Astrocyte (in vitro differentiated cells and primary cell): ENCODE measurements at places on chromosomes 13 and 19.
A peak's percentile ranks its signal among the peaks of the same experiment; 100 is the strongest.

DNA sequence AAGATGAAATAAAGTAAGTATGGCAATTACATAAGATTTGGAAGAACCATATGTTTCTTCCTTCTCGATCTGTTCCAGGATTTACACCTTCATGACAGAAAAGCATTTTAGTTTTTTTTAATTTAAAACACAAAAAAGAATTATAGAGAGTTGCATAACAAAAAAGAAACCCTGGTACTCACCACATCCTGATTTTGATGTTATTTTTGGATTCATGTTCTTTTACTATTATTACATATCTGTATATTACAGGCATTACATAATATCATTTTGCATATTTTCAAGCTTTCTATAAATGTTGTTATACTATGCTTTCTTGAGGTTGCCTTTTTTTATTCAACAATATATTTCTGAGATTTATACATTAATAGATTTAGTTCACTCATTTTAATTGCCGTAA lies 6.7 kb upstream of the KATNAL1 start:
- no peak for DNase-seq

GRCh38 chr19:44573627-44574026 lies 39.7 kb upstream of the IGSF23 start:
- DNase-seq = no peak

GRCh38 chr13:29532116-29532515 lies 63.4 kb downstream of the SLC7A1 start:
- peak; percentile 57 for DNase-seq

DNA sequence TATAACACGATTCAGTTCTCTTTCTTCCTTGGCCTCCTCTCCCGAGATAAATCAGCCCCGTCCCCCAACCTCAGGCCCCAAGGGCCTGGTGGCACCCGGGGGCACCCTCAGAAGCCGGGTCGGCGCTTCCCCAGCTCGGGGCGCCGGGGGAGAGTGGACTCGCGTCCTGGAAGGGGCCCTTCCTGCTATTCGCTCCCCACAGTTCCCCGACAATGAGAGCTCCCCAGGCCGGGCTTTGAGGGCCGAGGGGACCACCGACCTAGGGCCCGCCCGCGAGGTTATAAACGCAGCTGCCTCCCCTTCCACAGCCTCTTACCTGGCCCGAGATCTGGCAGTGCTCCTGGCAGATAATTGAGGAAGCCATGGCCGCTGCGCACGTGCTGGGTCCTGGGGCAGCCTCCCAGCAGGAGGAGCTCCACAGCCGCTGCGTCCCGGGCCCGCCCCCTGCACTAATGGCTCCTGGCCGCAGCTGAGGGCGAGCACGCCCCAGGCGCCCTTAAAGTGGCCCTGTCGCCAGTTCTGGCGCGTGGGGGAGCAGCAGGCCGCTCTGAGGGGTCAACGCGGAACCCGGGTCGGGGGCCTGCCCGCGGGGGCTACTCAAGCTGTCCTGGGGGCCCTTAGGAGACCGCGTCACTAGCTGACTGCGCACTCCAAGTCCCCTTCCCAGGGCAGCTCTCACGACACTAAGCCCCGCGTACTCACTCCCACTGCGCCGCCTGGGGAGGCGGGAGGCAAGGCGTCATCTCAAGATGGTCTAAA lies at the start of gene SOHLH2:
Gene SOHLH2 (minus strand): TSS at position 394 of the 759 bp plus-strand sequence. CDS start 30 bp downstream, at position 364.
- no peak for DNase-seq

DNA sequence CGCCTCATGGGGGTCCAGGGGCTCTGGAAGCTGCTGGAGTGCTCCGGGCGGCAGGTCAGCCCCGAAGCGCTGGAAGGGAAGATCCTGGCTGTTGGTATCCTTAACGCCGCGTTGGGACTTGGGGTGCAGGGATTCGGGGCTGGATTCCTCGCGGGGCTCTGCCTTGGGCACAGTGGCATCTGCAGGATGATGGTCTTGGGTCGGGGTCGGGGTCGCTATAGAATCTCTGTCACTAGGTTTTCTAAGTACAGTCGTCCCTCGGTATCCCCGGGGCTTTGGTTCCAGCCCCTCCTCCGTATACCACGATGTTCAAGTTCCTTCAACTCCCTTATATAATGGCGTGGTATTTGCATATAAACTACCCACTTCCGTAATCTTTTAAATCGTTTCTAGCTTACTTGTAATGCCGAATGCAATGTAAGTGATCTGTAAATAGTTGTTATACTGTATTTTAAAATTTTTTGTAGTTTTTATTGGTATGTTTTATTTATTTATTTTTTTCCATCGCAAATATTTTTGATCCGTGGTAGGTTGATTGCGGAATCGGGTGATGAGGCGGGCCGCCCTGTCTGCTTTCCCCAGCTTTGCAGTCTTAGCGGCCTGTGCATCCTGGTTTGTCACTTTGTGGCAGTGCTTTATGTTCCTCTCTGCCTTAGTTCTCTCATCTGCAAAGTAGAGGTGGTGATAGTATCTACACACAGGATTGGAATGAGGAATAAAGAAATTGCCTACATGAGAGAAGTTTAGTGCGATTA lies 606 bp downstream of the ERCC5 start:
- peak; percentile 18 for DNase-seq

DNA sequence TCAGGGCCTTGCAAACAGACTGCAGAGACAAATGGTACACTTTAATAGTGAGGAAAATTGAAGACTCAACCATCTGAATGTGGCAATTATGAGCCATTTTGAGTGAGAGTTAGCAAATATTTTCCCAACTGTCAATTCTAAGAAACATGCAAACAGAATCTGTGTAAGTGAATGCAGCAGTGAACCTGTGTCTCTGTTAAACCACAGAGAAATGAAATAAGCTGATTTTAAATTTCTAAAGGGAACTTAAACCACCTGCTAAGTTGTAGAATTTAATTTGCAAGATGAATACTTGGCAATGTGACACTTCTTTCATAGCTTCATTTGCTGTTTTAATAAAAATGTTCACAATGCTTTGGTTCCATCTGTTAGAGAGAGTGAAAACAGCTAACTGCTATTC lies 42.0 kb upstream of the TDRD3 start:
- no peak for DNase-seq

DNA sequence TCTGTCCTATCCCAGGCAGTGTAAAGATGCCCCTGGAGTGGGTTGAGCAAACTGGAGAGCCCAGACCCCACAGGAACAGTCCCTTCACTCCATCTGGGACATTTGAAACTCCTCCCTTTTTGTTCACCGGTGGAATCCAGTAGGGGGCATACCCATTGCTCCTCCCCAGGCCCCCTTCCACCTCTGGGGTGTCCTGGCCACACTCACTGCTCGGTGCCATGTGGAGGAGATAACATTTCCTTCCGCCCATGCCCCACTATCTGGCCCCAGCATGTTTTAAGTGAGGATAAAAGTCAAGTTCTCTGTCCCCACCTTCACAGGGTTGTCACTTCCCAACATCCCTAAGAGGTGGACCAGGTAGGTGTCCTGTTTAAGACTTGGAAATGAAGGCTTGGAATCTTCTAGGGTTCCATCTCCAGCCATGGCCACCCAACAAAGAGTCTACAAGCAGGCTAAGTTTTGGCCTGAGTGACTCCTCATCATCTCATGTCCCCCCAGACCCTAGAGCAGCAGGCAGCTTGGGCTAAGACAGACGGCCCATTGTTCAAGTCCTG lies 9.3 kb downstream of the ZNF526 start:
- no peak for DNase-seq

DNA sequence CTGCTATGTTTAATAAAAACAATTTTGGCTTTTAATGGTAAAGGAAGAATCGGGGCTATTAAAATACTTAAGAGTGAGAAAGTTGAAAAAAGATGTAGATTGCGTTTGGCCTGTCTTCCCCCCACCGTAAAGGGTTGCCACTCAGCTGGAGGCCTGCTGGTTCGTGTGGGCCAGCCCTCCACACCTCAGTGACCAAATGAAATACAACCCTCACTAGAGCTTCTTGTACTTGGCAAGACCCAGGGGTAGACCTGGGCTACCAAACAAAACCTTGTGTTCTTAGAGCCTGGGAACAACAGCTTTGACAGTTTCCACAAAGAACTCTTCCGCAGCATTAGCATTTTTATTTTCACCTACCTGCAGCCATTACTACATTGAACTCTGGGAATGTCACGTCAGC lies 152.8 kb upstream of the PABPC3 start:
- DNase-seq = no peak

GRCh38 chr13:39244561-39245230 lies 206.4 kb downstream of the NHLRC3 start:
- DNase-seq = no peak

DNA sequence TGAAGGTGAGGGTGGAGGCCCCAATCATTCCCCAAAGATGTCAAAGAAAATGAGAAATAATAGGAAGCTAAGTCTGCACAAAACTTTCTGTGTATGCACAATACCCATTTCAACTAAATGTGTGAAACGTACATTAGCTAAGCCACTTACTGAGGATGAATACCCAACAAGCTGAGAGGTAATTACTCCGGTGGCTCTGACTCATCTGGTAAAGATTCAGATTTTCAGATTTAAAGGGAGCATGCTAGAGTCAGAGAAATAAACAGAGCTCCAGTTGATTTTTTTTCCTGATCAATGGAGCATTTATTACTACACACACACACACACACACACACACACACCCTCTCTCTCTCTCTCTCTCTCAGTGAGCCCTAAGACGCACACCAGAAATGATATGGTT lies 194.8 kb upstream of the ARGLU1 start:
- DNase-seq = no peak

GRCh38 chr13:78286748-78287147 lies 316.6 kb downstream of the POU4F1 start:
- no peak for DNase-seq

GRCh38 chr19:12952488-12953137 lies 4.4 kb downstream of the GADD45GIP1 start:
- peak; percentile 80 for DNase-seq

DNA sequence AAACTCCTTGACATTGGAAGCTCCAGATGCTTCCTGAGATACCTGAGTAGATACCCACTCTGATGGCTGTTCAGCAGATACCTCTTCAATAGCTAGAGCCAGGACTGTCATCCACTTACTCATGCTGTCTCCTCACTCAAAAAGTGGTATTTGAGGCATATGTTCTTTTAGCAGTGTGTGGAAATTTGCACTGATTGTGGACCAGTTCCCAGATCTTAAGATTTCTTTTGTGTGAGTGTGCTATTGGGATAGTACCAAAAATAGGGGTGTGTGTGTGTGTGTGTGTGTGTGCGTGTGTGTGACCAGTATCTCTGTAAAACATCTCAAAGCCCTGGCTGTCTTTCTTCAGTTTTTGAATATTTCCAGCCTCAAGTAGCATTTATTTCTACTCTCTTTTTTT lies 108.3 kb downstream of the SLITRK5 start:
- peak; percentile 17 for DNase-seq

DNA sequence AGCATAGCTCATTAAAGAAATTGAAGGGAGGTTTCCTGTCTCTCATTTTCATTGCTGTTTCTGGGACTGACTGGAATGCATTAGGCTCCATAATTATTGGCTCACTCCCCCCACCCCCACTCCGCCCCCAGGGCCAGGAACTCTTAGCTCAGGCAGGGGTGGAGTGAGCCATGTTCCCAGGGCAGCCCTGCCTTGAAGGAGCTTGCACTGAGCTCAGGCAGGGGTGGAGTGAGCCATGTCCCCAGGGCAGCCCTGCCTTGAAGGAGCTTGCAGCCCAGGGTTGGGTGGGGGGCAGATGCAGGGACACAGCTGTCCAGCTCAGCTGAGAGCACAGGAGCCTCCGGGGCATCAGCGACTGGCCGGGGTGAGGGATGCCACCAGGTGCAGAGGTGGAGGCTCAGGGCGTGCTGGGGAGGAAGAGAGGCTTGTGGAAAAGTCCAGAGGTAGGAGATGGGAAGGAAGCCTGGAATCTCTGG lies 39.1 kb upstream of the TFDP1 start:
- DNase-seq = no peak

GRCh38 chr13:32151240-32151639 lies 119.7 kb downstream of the FRY start:
- no peak for DNase-seq
